Mesothelial cell of epicardium (in vitro differentiated cells): ENCODE measurements at places on chromosomes 1 and 21. TPM values are rescaled to one million over a fixed set of nuclear protein-coding genes. Genes with fewer than 3 reads are reported as not detected.
A peak's percentile ranks its signal among the peaks of the same experiment; 100 is the strongest.

DNA sequence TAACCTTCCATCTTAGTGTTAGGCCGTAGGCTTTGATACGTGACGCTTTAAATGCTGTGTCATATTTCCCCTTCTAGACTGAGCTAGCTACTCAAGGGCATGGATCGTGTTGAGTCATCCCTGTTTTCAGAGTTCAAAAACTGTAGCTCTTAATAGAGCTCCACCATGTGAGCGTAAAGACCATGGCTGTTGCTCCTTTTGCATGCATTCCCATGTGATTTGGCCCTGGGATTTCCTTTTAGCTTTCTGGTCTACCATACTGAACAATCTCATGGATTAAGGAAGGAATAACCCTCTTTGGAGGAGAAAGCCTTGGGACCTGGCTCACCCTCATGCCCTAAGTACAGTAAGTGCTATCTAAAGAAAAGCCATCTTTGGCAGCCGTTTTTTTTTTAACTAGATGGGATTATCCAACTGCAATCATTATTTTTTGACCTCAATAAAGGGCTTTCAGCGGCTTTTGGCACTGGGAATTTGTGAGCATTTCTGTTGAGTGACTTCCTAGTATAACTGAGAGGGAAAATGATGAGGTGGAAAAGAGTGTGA lies 76.6 kb downstream of the PLPP3 start:
- no peak overlapping the region for H3K27ac ChIP-seq
- H3K4me1 ChIP-seq = peaks cover 36% of the 10 kb centered on the region
- no peak overlapping the region for H3K4me3 ChIP-seq
- H3K36me3 ChIP-seq = peaks cover 71% of the 10 kb centered on the region
- H3K27me3 ChIP-seq = no peaks in the 10 kb centered on the region

Gene MAB21L3
- 0.11 to 0.23 TPM (median 0.16 TPM) in 3 replicates for total RNA-seq

- peaks cover 4% of the 10 kb centered on the region for H3K27me3 ChIP-seq
- H3K36me3 ChIP-seq = no peaks in the 10 kb centered on the region
- H3K27ac ChIP-seq = no peak overlapping the region
- no peak for DNase-seq
- H3K4me1 ChIP-seq = peaks cover 13% of the 10 kb centered on the region
These were observed 151.3 kb upstream of the COL6A1 start for GRCh38 chr21:45830221-45830640.

- no peaks in the 10 kb centered on the region for H3K27me3 ChIP-seq
- no peak for DNase-seq
- H3K36me3 ChIP-seq = no peaks in the 10 kb centered on the region
- no peak overlapping the region for H3K4me3 ChIP-seq
- H3K27ac ChIP-seq = peak overlapping the region; percentile 82
These were observed 155.7 kb downstream of the TNFSF18 start for GRCh38 chr1:172895050-172895460.

Gene JAM2
- 4.1 to 4.8 TPM (median 4.2 TPM) in 3 replicates for total RNA-seq

DNA sequence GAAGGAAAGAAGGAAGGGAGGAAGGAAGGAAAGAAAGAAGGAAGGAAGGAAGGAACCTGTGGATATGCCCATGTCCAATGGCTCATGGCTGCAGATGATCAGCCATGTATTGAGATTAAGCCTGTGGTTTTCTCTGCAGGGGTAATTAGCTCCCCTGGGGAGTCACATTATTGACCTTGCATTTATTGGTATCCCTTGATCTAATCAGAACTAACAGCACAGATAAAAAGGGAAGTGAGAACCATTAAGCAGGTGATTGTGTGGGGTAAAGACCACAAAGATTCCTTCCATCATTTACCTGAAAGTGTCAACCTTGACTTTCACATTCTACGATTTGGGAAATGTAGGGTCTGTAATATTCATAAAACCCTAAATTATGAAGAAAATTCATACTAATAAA lies 390.7 kb downstream of the BRINP2 start:
- H3K4me3 ChIP-seq = no peak overlapping the region
- H3K27me3 ChIP-seq = no peaks in the 10 kb centered on the region
- DNase-seq = no peak
- H3K4me1 ChIP-seq = no peaks in the 10 kb centered on the region

Gene DNAJC28
- 2.6 to 3.1 TPM (median 2.8 TPM) in 3 replicates for total RNA-seq

GRCh38 chr1:85196358-85196757 lies 4.5 kb downstream of the SYDE2 start:
- H3K27me3 ChIP-seq = no peaks in the 10 kb centered on the region
- peak overlapping the region; percentile 62 for H3K4me3 ChIP-seq
- no peak for DNase-seq
- peak overlapping the region; percentile 47 for H3K27ac ChIP-seq

GRCh38 chr1:70168283-70168682 lies 37.1 kb downstream of the LRRC40 start:
- no peak overlapping the region for H3K4me3 ChIP-seq
- no peak for DNase-seq
- H3K27me3 ChIP-seq = no peaks in the 10 kb centered on the region
- H3K27ac ChIP-seq = no peak overlapping the region
- peaks cover 13% of the 10 kb centered on the region for H3K36me3 ChIP-seq
- H3K4me1 ChIP-seq = no peaks in the 10 kb centered on the region

GRCh38 chr1:28510273-28510969 lies 4.6 kb downstream of the RCC1 start:
- peak overlapping the region; percentile 11 for H3K4me3 ChIP-seq
- H3K27ac ChIP-seq = peak overlapping the region; percentile 98
- peaks cover 43% of the 10 kb centered on the region for H3K36me3 ChIP-seq
- H3K4me1 ChIP-seq = peaks cover 54% of the 10 kb centered on the region

Gene DONSON
- total RNA-seq = 16.4 to 21.8 TPM (median 20.0 TPM) in 3 replicates

DNA sequence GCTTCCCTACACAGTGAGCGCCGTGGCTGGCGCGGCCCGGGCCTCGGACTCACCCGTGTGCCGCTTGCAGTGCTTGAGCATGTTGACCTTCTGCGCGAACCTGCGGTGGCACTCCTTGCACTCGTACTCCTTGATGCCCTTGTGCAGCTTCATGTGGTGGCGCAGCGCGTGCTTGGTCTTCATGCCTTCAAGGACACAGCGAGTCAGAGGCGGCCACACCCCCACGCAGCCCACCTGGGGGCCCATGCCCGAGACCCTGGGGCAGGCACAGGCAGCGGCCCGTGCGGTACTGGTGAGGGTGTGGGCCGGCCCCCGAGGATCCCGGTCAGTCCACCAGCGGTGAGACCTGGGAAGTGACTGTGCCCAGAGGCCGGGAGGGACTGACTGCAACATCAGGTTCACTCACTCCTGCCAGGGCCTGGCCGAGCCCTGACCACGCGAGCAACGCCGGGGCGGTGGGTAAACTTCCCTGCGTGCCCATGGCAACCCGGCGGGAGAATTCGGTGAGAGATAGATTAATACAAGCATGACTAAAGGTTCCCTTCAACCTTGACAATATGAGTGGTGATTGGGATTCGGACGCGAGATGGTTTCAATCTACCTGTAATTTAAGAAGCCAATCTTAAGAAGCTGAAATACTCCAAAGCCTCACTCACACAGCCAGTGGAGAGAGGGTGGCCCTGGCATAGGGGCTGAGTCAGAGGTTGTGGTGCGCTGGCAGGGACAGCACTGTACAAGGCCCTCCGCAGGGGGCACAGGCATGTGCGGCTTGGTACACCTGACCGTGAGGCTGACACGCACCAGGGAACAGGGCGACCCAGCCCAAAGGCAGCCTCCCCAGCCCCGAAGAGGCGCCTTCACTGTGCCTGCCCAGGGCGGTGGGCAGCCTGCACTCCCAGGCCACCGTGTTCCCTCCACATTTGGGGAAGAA lies 49.1 kb upstream of the RIPK4 start:
- peaks cover 12% of the 10 kb centered on the region for H3K36me3 ChIP-seq
- no peak for DNase-seq
- no peak overlapping the region for H3K4me3 ChIP-seq
- H3K27ac ChIP-seq = no peak overlapping the region
- peaks cover 8% of the 10 kb centered on the region for H3K4me1 ChIP-seq
- no peaks in the 10 kb centered on the region for H3K27me3 ChIP-seq

GRCh38 chr1:161887730-161888287 lies 121.7 kb downstream of the ATF6 start:
- no peak for DNase-seq
- H3K36me3 ChIP-seq = peaks cover 20% of the 10 kb centered on the region
- no peak overlapping the region for H3K4me3 ChIP-seq
- peaks cover 7% of the 10 kb centered on the region for H3K4me1 ChIP-seq
- H3K27me3 ChIP-seq = no peaks in the 10 kb centered on the region
- no peak overlapping the region for H3K27ac ChIP-seq

Gene FCRL5
- total RNA-seq = not detected in 3 replicates

- no peaks in the 10 kb centered on the region for H3K36me3 ChIP-seq
- no peaks in the 10 kb centered on the region for H3K27me3 ChIP-seq
- DNase-seq = no peak
- no peak overlapping the region for H3K4me3 ChIP-seq
- H3K4me1 ChIP-seq = peaks cover 9% of the 10 kb centered on the region
These were observed 29.6 kb upstream of the PLA2G4A start for GRCh38 chr1:186798960-186799688.

Gene PTGFR
- 0.27 to 0.43 TPM (median 0.38 TPM) in 3 replicates for total RNA-seq

Gene CCDC28B
- 21.6 to 24.9 TPM (median 24.6 TPM) in 3 replicates for total RNA-seq

GRCh38 chr1:92484472-92485380 lies 2.0 kb downstream of the GFI1 start:
- no peaks in the 10 kb centered on the region for H3K36me3 ChIP-seq
- H3K4me1 ChIP-seq = peaks cover 47% of the 10 kb centered on the region
- no peak overlapping the region for H3K27ac ChIP-seq
- DNase-seq = peak; percentile 55
